ENCODE measurements at places on chromosomes 3 and 15.

GRCh38 chr15:62958528-62959363 lies 83.8 kb upstream of the TPM1 start:
- DNase-seq = no peak

DNA sequence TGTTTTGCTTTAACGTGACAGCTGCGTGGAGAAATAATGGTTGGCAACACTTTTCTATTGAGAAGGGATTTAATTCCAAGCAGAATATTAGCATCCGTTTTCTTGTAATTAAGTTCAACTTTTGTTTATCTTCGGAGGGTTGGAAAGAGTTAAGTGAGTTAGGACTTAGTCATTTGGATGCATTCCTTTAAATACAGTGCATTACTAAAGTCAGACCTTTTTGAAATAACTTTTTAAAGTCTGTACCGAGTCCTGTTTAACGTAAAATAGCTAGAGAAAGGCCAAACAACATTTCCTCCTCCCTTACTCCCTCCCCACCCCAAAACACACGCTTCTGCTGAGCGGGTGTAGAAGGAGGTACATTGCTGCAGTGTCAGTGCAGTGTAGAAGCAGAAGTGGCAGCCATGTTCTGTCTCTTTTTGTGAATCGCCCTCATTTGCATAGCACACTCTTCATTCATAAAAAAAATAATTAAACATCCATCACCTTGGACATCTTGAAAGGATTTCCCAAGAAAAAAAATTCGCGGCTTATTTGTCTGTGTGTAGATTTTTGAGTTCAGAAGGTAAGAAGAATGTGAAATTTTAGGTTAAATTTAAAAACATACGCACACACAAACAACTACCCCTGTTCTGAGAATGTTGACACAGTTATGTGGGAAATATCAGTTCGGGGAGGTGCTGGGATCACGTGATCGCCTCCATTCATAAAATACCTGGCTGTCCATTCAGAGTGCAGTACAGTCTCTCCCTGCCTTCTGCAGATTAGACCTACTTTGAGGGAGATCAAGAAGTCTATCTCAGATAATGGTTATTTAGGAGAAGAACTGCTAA lies 1.6 kb downstream of the SPRED1 start:
- DNase-seq = peak; percentile 52

DNA sequence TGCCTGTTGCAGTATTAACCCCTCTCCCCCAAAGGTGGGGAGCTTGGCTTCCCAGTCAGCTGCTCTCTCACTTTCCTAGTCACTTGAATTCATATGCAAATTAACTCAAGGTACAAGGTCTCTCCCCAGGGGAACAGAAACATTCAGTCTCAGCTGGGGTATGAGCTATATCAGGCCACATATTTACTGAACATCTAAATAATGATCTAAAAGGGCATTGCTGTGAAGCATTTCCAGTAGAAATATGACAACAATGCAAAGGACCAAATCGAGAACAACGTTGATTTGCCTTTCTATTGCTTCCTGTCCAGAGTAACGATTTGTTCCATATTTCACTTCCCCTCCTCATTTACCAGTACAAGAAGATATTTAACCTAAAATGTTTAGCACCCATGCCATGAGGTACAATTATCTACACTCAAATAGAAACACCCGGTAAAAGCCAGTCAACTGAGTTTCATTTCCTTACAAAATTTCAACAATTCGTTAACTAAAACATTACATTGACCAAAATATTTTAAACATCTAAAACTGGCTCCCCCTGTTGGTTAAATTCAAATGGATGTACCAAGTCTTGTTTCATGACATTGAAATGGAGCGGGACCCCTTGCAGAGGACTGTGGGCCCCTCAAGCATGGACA lies 36.5 kb upstream of the KLHL6 start:
- DNase-seq = peak; percentile 51

DNA sequence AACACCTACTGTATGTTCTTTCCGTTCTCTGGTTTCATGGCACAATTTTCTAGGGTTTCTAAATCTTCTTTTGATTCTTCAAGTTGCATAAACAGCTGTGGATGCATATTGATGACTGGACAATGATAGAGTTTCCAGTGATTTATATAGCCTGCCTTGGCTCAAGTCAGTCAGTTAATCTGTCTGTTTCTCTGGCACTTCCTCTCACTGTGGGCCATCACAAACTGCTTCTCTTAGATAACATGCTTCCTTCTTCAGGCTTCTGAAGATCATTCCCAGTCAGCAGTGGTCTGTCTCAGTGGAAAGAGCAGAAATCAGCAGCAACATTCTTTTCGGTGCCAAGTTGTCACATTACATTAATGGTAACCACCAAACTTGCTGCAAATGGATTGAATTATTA lies 207.2 kb downstream of the RYR3 start:
- no peak for DNase-seq

GRCh38 chr3:174251681-174252080 lies 607.5 kb upstream of the NAALADL2 start:
- DNase-seq = no peak

DNA sequence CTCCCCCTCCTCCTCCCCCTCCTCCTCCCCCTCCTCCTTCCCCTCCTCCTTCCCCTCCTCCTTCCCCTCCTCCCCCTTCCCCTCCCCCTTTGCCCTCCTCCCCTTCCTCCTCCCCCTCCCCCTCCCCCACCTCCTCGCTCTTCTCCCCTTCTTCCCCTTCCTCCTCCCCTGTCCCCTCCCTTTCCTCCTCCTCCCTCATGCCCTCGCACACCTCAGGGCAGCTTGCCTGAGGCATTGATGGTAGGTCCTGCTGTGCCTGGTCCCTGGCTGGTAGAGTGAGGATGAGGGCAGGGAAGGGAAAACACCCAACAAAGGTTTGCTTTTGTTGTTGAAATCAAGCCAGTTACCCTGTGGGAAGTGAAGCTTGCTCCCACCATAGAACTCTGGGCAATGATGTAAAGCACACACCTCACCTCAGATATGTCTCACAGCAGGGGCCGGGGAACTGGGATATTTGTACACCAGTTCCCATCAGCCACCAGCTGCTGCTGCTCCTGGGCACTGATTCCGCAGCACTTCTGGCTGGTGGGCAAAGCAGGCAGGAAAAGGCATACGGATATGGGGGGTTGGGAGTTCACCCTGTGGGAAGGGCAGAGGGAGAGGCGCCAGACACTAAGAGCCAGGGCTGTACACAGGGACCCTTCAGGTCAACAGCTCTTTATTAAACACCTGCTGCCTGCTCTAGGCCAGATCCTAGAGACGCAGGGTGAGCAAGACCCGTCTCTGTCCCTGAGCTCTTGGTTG lies 13.8 kb downstream of the ISG20 start:
- DNase-seq = no peak

- no peak for DNase-seq
These were observed 7.4 kb downstream of the EPHA3 start for GRCh38 chr3:89114841-89115223.

DNA sequence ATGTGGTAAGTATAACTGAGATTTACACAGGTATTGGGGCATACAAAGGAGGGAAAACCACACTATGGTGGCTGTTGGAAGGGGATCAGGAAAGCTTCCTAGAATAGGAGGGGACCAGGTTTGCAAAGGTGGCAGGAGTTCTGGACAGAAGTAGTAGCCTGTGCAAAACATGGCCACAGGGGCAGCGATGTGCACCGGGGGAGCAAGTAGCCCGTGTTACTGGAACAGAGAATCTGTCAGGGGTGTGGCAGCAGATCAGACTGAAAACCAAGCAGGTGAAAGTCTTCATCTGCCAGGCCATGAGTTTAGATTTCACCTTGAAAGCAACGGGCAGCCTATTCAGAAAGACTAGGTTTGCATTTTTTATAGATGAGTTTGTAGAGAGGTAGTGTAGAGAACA lies 182.3 kb upstream of the LPP start:
- DNase-seq = no peak

GRCh38 chr3:17782751-17783150 lies 40.3 kb upstream of the TBC1D5 start:
- DNase-seq = no peak

DNA sequence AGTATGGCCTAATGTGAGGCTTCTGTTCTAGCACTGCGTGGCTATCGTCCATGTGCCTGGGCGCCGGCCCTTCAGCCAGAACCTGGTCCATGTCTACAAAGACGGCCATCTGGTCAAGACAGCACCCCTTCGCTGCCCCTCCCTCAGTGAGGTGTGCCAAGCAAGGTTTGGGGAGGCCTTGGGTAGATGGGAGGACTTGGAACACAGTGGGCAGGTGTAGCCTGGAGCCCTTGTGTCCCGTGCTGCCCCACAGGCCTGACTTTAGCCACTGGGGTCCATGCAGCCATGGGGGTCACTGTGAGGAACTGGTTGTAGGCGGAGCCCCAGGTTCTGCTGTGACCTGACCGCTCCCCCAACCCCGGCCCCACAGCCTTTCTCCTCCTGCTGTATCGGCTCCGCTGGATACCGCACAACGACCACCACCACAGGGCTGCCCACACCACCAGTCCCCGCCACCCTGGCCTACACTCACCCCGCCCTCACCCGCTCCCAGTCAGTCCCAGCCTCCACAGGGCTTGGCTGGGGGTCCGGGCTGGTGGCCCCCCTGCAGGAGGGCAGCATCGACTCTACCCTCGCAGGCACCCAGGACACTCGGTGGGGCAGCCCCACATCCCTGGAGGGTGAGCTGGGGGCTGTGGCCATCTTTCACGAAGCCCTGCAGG lies 16.6 kb downstream of the NBEAL2 start:
- DNase-seq = no peak

DNA sequence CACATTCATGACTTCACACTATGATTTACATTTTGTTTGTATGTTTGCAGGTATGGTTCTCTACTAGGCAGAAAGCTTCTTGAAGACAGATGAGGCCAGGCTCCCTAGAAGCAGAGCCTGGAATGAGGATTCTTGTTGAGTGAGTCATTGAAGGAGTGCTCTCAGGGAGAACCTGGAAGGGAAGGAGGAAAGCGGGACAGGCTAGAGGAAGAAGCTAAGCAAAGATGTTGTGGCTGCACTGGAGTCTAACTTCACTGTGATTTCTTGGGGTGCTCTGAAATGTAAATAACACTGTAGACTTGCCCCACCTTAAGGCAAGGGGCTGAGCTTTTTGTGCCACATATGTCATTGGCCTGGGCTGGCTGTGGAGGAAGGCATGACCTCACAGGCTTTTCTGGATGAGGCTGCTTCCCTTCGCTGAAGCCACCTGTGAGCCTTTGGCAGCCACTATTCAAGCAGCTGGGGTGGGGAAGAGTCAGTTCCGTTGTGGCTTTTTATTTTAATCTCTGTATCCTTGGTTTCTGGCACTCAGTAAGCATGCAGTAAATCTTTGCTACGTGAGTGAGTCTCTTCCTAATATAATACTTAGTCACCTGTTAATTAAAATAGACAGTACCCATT lies 307.3 kb downstream of the SV2B start:
- peak; percentile 47 for DNase-seq
